SJSA1 (cell line): ENCODE measurements at places on chromosomes 16 and 17.

- DNase-seq, result no peak
Observed at GRCh38 chr16:1884155-1884760, 12.3 kb upstream of the MEIOB start.

DNA sequence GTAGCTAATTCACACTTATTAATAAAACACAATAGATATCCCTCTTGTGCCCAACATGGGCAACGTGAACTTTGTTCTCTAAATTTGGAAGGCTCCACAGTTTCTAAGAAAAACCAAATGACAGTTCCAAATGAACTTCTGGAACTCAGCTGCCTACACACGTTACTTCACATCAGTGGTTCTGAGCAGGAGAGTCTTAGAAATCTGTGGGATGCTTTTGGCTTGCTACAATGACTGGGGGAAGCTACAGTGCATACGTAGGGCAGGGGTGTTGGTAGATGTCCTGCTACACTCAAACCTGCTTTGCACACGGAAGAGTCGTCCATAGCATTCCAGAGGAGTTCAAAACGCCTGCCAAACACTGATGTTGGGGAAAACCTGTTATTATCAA is 8.0 kb downstream of the TXNDC11 start:
- no peak for DNase-seq

DNA sequence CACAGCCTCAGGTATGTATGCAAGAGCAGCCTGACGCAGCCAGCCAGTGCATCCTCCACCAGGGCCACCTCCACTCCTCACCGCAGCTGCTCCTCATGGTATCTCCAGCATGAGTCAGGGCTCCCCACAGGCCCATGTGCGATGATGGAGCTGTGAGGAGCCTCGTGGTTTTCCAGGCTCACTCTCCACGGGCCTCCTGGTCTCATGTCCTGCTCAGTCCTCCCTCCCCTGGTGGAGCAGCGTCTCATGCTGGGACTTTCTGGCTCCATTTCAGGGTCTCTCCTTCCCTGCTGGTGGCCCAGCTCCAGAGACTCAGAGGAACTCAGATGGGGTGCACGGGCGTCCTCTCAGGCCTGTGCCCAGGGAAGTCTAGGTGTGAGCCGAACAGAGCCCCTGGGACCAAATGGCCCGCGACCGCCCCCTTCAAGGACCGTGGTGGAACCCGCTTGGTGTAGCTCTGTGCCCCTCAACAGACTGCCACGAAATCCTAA is 70.4 kb downstream of the METRNL start:
- no peak for DNase-seq

GRCh38 chr17:4902540-4902939 is 358 bp downstream of the CHRNE start:
- no peak for DNase-seq

GRCh38 chr16:83720981-83721380 is 86.8 kb upstream of the HSBP1 start:
- DNase-seq, result no peak

DNA sequence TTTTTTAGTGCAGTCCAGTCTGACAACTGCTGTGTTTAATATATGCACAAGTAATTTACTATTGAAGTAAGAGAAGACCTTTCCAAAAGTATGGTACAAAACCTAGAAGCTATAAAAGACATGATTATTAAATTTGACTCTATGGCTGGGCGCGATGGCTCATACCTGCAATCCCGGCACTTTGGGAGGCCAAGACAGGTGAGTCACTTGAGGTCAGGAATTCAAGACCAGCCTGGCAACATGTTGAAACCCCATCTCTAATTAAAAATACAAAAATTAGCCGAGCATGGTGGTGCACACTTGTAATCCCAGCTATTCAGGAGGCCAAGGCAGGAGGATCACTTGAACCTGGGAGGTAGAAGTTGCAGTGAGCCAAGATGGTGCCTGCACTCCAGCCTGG is 41.4 kb upstream of the VWA3A start:
- DNase-seq, result no peak
